Type B pancreatic cell (in vitro differentiated cells): ENCODE measurements at places on chromosomes 3 and 15. TPM values are rescaled to one million over a fixed set of nuclear protein-coding genes. Genes with fewer than 3 reads are reported as not detected.

DNA sequence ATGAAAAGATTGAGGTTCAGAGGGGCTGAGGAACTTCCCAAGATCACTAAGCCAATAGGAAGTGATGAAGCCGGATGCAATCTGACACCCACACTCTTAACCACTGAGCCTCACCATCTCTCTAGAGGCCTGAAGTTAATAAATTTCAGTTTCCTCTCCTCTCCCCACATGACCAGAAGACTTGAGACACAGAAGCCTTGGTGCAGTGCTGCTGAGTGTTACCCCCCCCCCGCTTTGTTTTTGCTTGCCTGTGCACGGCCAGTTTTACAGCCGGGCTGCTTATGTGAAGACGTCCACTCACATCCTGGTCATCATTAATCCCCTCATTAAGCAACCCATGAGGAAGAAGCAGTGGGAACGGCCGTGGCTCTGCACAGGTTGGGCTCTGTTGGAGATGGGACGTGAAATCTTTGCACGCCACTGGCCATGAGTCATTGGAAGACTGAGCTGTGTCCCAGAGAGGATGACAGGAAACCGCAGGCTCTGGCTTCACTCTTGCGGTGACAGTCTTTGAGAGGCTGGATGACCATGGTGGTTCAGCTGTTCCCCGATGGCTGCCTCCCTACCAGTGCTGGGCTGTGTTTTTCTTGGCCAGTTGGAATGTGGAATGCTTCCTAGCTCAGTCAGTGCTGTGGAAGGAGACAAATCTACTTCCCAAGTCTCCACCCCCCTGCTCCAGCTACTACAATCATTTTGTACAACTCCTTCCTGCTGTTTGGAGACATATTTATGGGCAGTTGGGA is 232.6 kb upstream of the LRTM1 start:
- no peak for DNase-seq

DNA sequence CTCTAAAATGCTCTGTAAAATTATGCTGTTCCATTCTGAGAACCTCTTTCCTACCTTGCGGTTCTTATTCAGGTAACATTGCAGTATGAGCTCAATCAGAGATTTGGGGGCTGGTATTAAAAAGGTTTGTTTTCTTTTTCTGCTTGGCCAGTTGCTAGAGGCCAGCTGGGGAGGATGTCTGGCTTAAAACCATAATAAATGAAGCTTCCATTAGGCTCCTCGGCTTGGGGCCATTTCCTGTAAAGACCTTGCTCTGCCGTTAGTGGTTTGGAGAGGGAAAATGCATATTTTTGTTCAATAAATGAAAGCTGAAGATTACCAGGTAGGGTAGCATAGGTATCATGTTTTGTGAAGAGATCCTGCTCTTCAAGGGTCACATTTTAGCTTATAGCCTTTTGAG is 55.2 kb downstream of the MCTP2 start:
- no peak for DNase-seq

GRCh38 chr15:60091157-60091556 is 87.0 kb downstream of the FOXB1 start:
- DNase-seq: no peak

- DNase-seq: no peak
Measured at GRCh38 chr3:58116161-58116955, 94.4 kb downstream of the DNASE1L3 start.

GRCh38 chr15:75532413-75533250 is 46.5 kb downstream of the PTPN9 start:
- DNase-seq: no peak

GRCh38 chr3:170054204-170054603 is 16.4 kb downstream of the GPR160 start:
- DNase-seq: no peak

- DNase-seq: no peak
Measured at GRCh38 chr15:101495334-101496197, 6.1 kb upstream of the PCSK6 start.

- DNase-seq: no peak
Measured at GRCh38 chr15:89038146-89038545, 50.1 kb upstream of the ABHD2 start.

- no peak for DNase-seq
Measured at GRCh38 chr3:52458031-52458760, 2.8 kb downstream of the NISCH start.

DNA sequence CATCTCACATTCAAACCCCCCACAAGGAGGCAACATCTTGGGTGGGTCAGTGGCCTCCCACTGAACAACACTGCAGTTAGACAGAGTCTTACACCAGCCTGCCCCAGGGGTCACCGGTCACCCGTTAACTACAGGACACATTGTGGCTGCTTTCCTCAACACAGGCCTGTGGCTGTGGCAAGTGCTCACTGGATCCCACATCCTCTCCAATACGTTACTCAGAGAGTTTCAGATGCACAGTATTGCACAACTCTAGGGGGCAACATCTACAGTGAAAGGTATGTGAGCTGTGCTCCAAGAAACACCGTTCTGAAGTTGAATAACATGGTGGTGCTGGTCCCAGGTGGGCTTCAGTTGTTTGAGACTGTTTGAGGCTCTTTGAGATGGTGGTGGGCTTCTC is 41.0 kb downstream of the CTDSPL start:
- no peak for DNase-seq

GRCh38 chr15:33032053-33032452 is 162.5 kb downstream of the FMN1 start:
- no peak for DNase-seq

DNA sequence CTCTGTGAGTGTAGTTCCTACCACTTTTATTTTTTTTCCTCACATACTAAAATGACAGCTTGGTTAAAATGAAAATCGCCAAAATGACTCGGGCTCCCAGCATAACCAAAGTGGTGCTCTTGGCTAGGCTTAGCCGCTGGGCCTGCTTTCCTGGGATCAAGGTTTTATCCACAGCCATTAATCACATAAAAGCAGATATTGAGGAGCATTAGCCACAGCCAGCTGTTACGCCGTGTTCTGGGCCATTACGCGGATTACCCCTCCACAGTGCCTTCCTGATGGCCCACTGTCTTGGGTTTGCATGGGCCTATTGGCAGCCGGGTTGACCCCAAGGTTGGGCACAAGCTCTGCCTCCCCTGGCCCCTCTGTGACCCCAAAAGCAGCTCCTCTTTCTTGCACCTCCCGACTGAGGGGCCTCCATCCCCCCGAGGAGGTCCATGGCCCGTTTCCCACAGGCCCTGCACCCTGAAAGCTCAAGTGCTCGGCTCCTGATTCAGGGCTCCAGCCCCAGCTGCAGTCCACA is 30.4 kb upstream of the TRPM1 start:
- no peak for DNase-seq

DNA sequence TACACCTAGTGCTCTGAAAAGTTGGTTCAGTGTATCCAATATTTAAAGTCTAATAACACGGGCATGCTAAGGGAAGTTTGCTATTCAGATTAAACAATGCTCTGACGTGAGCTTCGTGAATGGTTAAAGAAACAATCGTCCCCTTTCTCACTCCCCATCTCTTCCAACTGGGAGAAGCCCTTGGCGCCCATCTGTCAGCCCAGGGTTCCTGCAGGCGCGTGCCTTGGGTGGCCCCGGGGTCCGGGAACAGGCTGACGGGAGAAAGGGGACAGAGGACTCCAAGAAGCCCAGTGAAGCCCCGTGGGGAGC is 413 bp downstream of the SEC22C start:
- no peak for DNase-seq

DNA sequence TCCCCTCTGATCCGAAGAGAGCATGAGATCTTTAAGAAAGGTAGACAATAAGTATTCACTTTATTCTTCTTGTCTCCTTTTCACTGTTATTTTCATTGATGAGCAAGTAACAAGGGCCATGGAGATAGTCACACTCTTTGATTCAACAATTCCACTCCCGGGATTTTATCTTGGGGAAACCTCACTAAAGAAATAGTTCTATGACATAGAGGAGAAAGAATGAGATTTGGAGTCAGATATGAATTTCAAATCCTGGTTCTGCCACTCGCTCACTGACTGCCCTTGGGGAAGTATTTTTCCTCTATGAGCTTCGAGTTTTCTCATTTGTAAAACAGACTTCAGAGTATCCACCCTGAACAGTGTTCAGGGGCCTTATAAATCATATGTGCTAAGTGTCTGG is 514.6 kb downstream of the NLGN1 start:
- no peak for DNase-seq

DNA sequence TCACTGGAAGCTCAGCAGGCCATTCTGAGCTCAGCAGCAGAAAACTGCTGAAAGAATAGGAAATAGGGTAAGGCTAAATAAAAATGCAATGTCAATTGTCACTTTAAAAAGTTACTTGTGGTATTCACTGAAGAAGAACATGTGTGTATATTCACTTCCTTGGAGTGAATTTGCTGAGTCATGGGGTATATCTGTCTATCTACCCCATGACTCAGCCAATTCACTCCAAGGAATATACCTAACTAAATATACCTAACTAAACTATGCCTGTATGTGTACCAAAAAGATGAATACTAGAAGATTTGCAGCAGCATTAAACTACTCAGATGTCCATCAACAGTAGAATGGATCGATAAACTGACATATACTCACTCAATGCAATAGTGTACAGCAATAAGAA is 69.5 kb upstream of the KCNAB1 start:
- DNase-seq: no peak

GRCh38 chr3:35596335-35596995 is 42.9 kb upstream of the ARPP21 start:
- DNase-seq: no peak

GRCh38 chr3:58038675-58039292 is 30.6 kb downstream of the FLNB start:
- no peak for DNase-seq

DNA sequence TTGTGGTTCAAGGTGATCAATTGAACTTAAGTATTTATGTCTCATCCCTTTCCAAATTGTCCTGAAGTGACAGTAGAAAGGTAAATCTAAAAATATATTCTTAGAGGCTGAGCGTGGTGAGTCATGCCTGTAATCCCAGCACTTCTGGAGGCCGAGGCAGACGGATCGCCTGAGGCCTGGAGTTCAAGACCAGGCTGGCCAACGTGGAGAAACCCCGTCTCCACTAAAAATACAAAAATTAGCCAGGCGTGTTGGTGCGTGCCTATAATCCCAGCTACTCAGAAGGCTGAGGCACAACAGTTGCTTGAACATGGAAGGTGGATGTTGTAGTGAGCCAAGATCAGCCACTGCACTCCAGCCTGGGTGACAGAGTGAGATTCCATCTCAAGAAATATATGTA is 226.6 kb downstream of the DPH6 start:
- DNase-seq: no peak

DNA sequence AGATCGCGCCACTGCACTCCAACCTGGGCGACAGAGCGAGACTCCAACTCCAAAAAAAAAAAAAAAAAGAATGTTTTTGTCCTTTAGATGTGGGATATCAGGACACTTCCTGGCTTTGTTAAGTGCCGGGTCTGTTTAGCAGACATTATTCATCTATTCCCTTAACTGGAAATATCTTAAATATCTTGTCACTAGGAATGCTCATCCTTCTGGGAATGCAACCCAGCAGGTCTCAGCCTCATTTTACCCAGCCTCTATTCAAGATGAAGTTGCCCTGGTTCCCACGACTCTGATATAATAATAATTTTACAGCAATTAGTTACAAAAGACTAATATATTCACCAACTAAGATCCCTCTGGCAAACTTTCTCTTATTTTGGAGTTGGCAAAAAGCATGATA is 260.9 kb upstream of the SLITRK3 start:
- DNase-seq: no peak

- no peak for DNase-seq
Measured at GRCh38 chr3:61793521-61793920, 232.2 kb downstream of the PTPRG start.

- DNase-seq: no peak
Measured at GRCh38 chr3:9730657-9731205, 804 bp upstream of the BRPF1 start.

GRCh38 chr3:43522727-43523362 is 99.0 kb downstream of the ANO10 start:
- no peak for DNase-seq

DNA sequence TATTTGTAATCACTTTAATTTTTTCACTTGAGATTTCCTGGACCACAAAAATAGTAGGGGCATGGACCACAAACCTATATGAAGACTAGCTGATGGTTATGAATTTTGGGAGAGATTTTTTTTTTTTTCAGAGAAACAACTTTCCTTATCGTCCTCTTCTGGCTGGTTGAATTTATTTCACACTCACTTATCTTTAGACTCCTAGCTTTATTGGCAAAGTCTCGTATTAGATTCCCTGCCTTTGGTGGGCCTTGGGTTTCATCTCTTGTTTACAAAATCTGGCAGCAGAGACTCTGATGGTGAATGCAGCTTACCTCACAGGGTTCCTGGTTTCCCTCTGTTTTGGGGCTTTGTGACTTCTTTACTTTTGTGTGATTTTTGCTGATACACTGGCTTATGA is 44.5 kb upstream of the KIF23 start:
- DNase-seq: no peak

- no peak for DNase-seq
Measured at GRCh38 chr3:122410639-122411038, 5.2 kb downstream of the WDR5B start.

DNA sequence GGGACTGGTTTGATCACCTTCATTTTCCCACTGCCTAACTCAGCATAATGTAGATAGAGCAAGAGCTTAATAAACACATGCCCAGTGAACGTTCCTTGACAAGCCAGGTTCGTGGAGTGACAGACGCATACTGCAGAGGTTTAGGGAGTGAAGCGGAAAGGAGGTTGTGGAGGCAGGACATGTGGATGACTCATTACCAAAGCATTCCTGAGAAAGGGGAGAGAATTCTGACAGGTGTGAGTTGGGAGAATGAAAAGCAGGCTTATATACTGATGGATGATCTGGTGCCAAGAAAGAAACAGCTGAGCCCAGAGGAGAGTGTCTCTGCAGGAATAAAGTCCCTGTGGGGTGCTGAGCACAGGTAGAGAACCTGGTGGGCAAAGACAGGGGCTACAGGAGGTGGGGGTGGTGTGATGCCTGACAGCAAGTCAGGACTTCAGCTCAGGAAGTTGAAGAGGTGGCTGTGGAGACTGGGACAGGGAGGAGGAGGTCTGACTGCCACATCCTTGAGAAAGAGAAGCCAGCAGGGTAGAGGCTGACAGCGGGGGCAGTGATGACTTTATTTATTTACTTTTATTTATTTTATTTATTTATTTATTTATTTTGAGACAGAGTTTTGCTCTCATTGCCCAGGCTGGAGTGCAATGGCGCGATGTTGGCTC is 2.4 kb upstream of the RPL29 start:
- no peak for DNase-seq

The ARMC8 gene
- 42.3 and 46.1 TPM in 2 replicates for total RNA-seq

The CEP63 gene
- 14.5 and 22.8 TPM in 2 replicates for total RNA-seq

The THBS1 gene
- total RNA-seq: 51.7 and 137 TPM in 2 replicates

The FES gene
- total RNA-seq: 3.1 TPM in 2 replicates

The ITGA11 gene
- 0.26 and 0.92 TPM in 2 replicates for total RNA-seq

The TIGIT gene
- total RNA-seq: not detected in 2 replicates

The DET1 gene
- 4.4 and 10.7 TPM in 2 replicates for total RNA-seq

The SNX22 gene
- total RNA-seq: 1.3 and 2.7 TPM in 2 replicates

The SPTBN5 gene
- total RNA-seq: 3.1 and 4.2 TPM in 2 replicates

The CCDC9B gene
- total RNA-seq: 1.6 and 2.4 TPM in 2 replicates

The ROPN1 gene
- total RNA-seq: not detected in 2 replicates

The CLDN16 gene
- total RNA-seq: 0.10 TPM in 1 of 2 replicates, not detected in the other

The SEMA5B gene
- 0.50 and 12.8 TPM in 2 replicates for total RNA-seq

The GASK1A gene
- total RNA-seq: 0.36 and 0.89 TPM in 2 replicates

The SMAD3 gene
- 52.0 and 59.0 TPM in 2 replicates for total RNA-seq

The GP9 gene
- not detected in 2 replicates for total RNA-seq
